CD4-positive, alpha-beta T cell treated with Interleukin-12 subunit alpha and Interleukin-12 subunit beta, for 1 hour (primary cell): ENCODE measurements at places on chromosomes 1 and 21.

- peak; percentile 5 for DNase-seq
Measured at GRCh38 chr1:17207046-17207445, 2.1 kb downstream of the PADI1 start.

DNA sequence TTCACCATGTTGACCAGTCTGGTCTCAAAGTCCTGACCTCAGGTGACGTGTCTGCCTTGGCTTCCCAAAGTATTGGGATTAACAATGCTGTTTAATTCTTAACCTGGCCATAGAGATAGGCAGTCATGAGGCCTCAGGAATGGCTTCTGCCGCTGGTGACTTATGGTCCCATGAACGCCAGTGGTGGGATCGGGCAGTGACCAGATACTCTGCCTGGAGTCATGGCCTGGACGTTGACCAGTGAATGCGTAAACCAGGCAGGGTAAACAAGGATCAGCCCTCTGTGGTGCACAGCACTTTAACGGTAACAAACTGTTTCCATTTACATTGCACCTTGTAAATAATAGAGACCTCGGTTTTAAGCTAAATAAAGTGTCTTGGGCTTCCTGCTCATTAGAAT lies 23.0 kb downstream of the MTARC1 start:
- DNase-seq = no peak

DNA sequence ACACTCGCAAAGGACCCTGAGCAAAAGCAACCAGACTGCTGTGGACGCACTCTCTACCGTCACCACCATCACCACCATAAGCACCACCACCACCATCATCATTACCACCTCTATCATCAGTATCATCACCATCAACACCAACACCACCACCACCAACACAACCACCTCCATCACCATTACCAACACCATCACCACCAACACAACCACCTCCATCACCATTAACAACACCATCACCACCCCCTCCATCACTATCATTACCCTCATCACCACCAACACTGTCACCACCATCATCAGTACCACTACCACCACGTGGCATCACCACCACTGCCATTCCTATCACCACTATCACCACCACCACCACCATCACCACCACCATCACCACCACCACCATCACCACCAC lies 38.8 kb upstream of the RIPK4 start:
- no peak for DNase-seq

GRCh38 chr1:119987686-119988085 lies 81.8 kb downstream of the NOTCH2 start:
- peak; percentile 23 for DNase-seq

- DNase-seq = no peak
Measured at GRCh38 chr1:178543290-178543607, 30.3 kb downstream of the TEX35 start.
